Endothelial cell of umbilical vein (primary cell): ENCODE measurements at places on chromosomes 16 and 17. TPM values are rescaled to one million over a fixed set of nuclear protein-coding genes. Genes with fewer than 3 reads are reported as not detected.

DNA sequence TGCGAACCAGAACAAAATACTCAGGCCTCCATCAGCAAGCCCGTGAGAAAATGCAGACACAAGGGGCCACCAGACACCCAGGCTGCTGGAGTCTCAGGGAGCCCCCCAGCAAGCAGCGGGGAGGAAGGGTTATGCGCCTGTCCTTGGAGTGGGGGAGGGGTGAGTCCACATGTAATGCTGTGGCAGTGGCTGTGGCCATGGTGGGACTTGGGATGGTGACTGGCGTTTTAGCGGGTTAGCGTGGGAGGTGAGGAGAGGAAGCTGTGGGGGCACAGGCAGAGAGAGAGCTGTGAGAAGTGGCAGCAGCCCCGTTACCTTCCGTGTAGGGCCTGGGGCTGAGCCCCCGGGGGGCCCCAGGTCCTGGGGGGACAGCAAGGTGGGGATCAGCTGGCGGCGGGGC, 58.3 kb downstream of the SRCIN1 start:
- no peak overlapping the region for H3K4me3 ChIP-seq
- no peak for DNase-seq
- no peak overlapping the region for H3K27ac ChIP-seq
- H3K4me1 ChIP-seq: no peaks in the 10 kb centered on the region
- H3K36me3 ChIP-seq: no peaks in the 10 kb centered on the region

The KRTAP9-4 gene
- not detected in 2 replicates for total RNA-seq

GRCh38 chr17:50495217-50495823, 12.9 kb upstream of the MYCBPAP start:
- H3K4me1 ChIP-seq: no peaks in the 10 kb centered on the region
- no peak overlapping the region for H3K27ac ChIP-seq
- peaks cover 2% of the 10 kb centered on the region for H3K27me3 ChIP-seq

DNA sequence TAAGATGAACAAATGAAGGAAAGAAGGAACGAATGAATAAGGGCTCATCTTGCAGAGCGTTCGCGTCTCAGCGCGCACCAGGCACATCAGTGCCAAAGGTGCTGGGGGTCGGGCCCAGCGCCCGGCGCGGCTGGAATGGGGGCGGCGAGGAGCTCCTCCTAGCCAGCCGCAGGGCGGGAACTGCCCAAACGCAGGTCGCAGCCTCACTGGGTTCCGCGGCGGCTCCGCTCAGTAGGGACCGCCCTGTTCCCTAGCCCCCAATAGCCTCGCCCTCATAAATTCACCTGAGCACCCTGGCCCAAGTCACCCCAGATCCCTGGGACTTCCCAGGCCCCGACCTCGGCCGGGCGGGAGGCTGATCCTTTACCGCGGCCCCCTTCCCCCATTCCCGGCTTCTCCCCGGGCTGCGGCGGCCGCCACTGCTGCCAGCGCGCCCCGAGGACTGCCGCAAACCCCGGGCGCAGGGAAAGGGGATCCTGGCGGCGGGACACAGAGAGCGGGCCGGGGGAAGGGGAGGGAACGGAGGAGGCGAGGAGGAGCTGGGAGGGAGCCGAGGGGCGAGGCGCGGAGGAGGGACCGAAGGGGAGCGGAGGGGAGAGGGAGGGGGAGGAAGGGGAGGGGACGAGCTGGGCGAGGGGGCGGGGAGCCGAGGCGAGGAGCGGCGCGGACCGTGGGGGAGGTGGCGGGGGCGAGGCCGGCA, 377 bp upstream of the CRHR1 start:
- no peaks in the 10 kb centered on the region for H3K36me3 ChIP-seq
- no peak overlapping the region for H3K4me3 ChIP-seq
- DNase-seq: no peak
- H3K27ac ChIP-seq: no peak overlapping the region

The TP53TG3 gene
- total RNA-seq: not detected in 2 replicates

DNA sequence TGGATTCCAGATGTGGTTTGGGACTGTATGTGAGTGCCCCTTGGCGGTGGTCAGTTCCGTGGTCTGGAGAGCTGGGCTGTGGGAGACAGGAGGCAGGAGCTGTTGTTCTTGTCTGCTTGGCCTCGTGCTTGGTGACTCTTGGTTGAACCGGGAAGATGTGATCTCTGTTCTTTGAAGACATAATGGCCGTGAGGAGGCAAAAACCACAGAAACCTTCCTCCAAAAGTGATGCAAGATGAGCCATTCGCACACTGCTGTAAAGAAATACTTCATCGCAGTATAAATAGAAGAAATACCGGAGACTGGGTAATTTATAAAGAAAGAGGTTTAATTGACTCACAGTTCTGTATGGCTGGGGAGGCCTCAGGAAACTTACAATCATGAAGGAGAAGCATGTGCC, 128.8 kb downstream of the RAP1GAP2 start:
- no peak for DNase-seq
- no peak overlapping the region for H3K27ac ChIP-seq
- H3K4me1 ChIP-seq: no peaks in the 10 kb centered on the region
- H3K27me3 ChIP-seq: no peaks in the 10 kb centered on the region
- H3K4me3 ChIP-seq: no peak overlapping the region
- H3K36me3 ChIP-seq: no peaks in the 10 kb centered on the region

The FGF11 gene
- 1.8 TPM in 1 of 2 replicates, not detected in the other for total RNA-seq

The TPSG1 gene
- total RNA-seq: not detected in 2 replicates

The ALOX12B gene
- not detected in 2 replicates for total RNA-seq

The KRTAP4-16 gene
- total RNA-seq: not detected in 2 replicates

DNA sequence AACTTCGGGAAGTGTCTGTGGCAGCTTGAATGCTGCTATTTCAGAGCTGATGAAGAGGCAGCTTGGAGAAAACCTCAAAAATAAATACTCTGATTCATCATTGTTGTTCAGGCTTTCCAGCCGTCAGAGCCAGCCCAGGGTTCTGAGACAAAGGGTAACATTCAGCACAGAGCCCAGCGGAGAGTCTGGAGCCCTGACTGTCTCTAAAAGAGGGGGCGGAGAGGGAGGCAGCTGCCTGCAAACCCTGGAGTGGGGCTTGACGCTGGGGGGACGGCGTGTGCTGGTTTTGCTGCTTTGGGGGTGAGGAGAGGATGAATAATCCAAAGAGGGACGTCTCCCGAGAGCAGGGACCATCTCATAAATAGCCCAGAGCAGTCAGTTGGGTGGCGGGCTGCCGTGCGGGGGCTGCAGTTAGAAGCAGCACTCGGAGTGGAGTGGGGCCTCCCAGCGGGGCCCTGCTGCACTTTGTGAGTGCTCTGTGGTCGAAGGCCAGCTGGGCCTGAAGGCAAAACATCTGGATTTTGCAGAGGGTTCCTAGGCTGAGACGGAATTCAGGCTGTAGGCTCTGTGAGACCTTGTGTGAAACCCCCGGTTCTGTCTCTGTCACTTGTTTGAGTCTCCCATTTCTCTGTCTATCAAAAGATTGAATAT, 237.8 kb downstream of the PRKCA start:
- H3K4me3 ChIP-seq: no peak overlapping the region
- H3K4me1 ChIP-seq: peaks cover 17% of the 10 kb centered on the region
- no peaks in the 10 kb centered on the region for H3K27me3 ChIP-seq
- H3K36me3 ChIP-seq: no peaks in the 10 kb centered on the region
- H3K27ac ChIP-seq: no peak overlapping the region
- no peak for DNase-seq

DNA sequence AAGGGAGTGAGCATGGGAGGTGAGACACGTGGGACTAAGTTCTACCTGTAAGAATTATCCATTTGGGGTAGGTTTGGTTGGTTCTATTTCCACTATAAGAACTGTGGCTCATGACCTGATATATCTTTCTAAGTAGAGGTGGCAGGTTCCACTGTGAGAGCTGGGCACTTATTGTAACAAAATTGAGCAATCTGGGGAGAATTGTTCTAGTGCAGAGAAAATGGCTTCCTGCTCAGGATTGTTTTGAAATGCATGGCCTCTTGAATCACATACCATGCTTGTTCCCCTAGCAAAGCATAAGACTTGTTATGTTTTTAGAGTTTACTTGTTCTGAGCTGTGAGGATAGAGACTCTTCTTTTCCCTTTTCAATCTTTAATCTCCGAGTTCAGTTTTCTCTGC, 125.9 kb downstream of the MAP2K6 start:
- no peak for DNase-seq
- no peaks in the 10 kb centered on the region for H3K27me3 ChIP-seq
- H3K36me3 ChIP-seq: no peaks in the 10 kb centered on the region
- peak overlapping the region; percentile 89 for H3K27ac ChIP-seq

The RASL10B gene
- total RNA-seq: 0.71 and 0.78 TPM in 2 replicates

DNA sequence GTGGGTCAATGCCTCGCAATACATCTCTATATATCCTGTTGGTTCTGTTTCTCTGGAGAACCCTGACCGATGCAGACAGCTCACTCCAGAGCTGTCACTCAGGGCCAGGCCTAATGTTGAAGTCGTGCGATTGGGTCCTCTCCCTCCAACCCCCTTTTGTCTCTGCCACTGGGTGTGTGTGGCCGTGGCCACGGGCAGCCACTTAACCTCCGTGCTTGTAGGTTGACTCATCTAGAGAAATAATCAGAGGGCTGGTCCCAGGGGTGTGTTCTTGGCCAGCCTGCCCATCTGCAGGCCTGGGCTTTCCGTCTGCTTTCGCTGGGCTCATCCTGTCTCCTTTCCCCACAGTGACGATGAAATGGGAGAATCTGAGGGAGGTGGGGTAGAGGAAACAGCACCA, 7.4 kb downstream of the ADAD2 start:
- DNase-seq: no peak
- H3K4me3 ChIP-seq: no peak overlapping the region
- H3K27me3 ChIP-seq: no peaks in the 10 kb centered on the region
- H3K4me1 ChIP-seq: no peaks in the 10 kb centered on the region
- H3K36me3 ChIP-seq: no peaks in the 10 kb centered on the region

GRCh38 chr16:78920621-78921020, 679.9 kb downstream of the MAF start:
- H3K27ac ChIP-seq: no peak overlapping the region
- no peak for DNase-seq
- no peaks in the 10 kb centered on the region for H3K27me3 ChIP-seq
- no peaks in the 10 kb centered on the region for H3K4me1 ChIP-seq
- H3K36me3 ChIP-seq: no peaks in the 10 kb centered on the region
- no peak overlapping the region for H3K4me3 ChIP-seq

DNA sequence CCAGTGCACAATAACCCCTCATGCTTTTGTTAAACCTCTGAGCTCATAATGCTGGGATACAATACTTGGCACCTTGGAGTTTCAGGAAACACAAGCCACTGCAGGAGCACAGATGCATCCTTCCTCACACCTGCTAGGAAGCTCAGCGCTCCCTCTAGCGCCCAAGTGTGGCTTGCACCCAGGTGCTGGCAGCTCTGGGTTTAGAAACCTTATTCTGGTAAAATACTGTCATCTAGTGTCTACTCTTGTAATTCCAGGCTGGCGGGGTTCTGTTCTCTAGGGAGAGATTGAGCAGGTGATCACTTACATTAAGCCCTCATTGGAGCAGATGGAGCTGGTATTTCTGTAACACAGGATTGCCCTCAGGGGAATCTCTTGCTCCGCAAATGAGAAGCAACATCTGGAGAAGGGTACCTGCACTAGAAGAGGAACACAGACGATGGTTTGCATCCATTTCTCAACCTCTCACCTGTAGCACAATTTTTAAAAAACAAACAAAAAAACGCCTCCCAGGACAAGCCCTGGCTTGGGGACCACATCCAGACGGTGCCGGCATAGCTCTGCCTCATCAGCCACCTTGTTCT, 1.5 kb downstream of the CCL1 start:
- H3K4me3 ChIP-seq: no peak overlapping the region
- H3K27me3 ChIP-seq: no peaks in the 10 kb centered on the region
- DNase-seq: peak; percentile 93
- no peaks in the 10 kb centered on the region for H3K36me3 ChIP-seq

The PPY gene
- total RNA-seq: not detected in 2 replicates

The KSR1 gene
- 55.6 and 80.2 TPM in 2 replicates for total RNA-seq

The CCDC200 gene
- not detected in 2 replicates for total RNA-seq

GRCh38 chr16:78742501-78743283, 643.2 kb downstream of the WWOX start:
- no peaks in the 10 kb centered on the region for H3K4me1 ChIP-seq
- no peak for DNase-seq
- no peaks in the 10 kb centered on the region for H3K27me3 ChIP-seq
- H3K4me3 ChIP-seq: no peak overlapping the region

DNA sequence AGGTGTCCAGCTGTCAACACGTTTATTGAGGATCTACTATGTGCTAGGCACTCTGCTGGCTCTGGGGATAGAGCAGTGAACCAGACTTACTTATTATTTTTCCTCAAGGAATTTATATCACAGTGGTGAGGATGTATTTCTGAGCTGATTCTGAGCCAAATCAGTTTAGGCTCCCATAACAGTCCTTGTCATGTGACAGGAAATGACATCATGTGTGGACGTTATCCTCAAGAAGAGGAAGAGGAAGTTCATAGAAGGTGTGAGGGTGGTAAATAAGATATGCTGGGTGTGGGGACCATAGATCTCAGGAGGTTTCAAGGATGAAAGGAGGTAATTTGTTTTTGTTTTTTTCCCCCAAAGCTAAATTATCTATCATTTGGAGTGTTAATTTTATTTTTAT, 873.5 kb upstream of the EEF2KMT start:
- no peak overlapping the region for H3K27ac ChIP-seq
- DNase-seq: no peak
- no peaks in the 10 kb centered on the region for H3K4me1 ChIP-seq
- H3K4me3 ChIP-seq: no peak overlapping the region

DNA sequence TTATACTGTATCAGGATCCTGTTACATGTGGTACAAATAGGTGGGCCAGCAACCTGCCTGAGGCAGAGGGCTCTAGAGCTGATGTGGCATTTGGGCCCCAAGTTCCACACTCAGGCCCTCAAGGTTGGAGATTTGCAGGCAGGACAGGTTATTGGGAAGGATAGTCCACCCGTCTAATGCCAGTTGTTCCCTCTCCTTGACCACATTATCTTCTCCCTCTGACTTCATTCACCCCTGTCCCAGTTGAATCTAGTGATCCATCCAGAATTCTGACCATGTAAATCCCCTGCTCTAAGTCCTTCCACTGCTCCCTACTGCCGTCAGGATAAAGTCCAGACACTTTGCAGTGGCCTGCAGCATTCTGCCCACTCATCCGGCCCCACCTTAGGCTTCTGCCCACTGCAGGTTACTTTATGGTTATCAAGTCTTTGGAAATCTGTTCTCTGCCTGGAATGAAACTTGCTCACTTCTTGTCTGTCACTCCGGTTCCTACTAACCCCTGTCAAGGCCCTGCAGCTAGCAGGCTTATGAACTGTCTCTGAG, 1.9 kb upstream of the NFATC3 start:
- no peaks in the 10 kb centered on the region for H3K36me3 ChIP-seq
- peaks cover 39% of the 10 kb centered on the region for H3K4me1 ChIP-seq
- H3K27ac ChIP-seq: no peak overlapping the region

DNA sequence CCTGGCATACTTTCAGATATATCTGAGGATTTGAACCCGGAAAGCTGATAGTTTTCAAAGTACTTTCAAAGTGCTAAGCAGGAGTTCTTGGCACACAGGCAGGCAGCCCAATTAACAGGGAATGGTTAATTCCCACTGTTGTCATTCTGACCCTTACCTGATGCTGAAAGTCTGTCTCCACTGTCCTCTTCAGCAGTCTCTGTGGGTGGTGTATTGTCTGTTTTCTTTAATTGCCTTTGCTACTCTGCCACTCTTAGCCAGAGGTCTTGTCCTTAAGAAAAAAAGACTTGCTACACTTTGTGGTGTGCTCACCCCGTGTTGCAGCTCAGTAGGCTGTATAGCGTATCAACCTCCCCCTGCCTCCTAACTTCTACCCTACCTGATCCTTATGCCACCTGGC, 63.2 kb upstream of the SLC12A3 start:
- peaks cover 4% of the 10 kb centered on the region for H3K36me3 ChIP-seq
- H3K4me1 ChIP-seq: peaks cover 13% of the 10 kb centered on the region
- no peaks in the 10 kb centered on the region for H3K27me3 ChIP-seq
- no peak for DNase-seq
- H3K27ac ChIP-seq: no peak overlapping the region
- no peak overlapping the region for H3K4me3 ChIP-seq

The HS3ST6 gene
- not detected in 2 replicates for total RNA-seq
